ENCODE measurements at places on chromosomes 4 and X.

DNA sequence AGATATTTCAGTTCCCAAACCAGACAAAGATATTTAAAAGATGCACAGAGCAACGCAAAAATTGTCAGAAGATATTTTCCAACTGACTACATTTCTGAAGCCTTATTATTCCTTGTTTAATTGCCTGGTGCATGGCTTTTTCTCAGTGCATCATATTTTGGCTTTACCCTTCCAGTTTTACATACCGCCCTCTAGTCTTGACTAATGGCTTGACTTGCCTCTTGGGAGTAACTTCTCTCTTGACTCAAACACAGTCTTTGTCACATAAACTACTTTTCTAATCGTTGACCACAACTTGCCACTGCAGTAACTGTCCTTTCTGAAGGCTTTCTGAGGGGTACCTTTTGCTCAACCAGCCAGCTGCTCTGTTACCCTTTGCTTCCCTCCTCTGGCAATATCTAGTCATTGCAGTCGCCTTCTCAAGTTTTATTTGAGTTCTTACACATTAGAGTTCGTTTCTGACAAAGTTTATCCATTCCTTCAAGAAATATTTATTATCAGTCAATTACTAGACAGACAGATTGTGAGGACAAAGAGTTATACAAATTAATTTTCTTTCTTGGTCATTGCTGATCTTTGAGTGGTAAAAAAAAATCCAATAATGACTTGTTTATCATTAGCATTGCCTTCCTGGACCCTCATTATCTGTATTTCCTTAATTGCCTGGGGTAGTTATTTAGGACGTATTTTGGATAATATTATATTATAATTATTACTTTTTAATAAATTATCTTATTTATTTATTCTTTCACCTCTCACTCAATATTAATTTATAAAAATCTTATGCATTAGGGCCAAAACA is 506.9 kb upstream of the PCDH10 start:
- DNase-seq: no peak

GRCh38 chr4:5510504-5510903 is 197.9 kb downstream of the EVC2 start:
- no peak for DNase-seq

DNA sequence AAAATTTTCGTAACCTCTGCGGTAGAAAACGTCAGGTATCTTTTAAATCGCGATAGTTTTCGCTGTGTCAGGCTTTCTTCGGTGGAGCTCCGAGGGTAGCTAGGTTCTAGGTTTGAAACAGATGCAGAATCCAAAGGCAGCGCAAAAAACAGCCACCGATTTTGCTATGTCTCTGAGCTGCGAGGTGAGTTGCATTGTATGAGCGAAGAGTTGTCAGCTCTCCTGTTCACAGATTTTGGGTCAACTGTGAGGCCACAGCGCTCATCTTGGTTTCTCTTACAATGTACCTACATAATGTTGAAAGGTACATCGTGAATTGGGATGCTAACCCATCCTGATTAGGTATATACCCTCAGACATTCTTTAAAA is 486 bp downstream of the CLCN3 start:
- no peak for DNase-seq

GRCh38 chr4:108166441-108167315 is 2.1 kb downstream of the LEF1 start:
- no peak for DNase-seq

GRCh38 chr4:52726826-52727580 is 24.2 kb downstream of the ERVMER34-1 start:
- no peak for DNase-seq

- no peak for DNase-seq
Measured at GRCh38 chr4:147194114-147194513, 248.4 kb upstream of the TTC29 start.

All from stimulated activated CD4-positive, alpha-beta T cell treated with anti-CD3 and anti-CD28 coated beads, Interleukin-1b, Interleukin-23, amount 100 ng/mL, for 1 hour (primary cell).